ENCODE measurements at places on chromosomes 7 and 10. TPM values are rescaled to one million over a fixed set of nuclear protein-coding genes. Genes with fewer than 3 reads are reported as not detected.
A peak's percentile ranks its signal among the peaks of the same experiment; 100 is the strongest.

DNA sequence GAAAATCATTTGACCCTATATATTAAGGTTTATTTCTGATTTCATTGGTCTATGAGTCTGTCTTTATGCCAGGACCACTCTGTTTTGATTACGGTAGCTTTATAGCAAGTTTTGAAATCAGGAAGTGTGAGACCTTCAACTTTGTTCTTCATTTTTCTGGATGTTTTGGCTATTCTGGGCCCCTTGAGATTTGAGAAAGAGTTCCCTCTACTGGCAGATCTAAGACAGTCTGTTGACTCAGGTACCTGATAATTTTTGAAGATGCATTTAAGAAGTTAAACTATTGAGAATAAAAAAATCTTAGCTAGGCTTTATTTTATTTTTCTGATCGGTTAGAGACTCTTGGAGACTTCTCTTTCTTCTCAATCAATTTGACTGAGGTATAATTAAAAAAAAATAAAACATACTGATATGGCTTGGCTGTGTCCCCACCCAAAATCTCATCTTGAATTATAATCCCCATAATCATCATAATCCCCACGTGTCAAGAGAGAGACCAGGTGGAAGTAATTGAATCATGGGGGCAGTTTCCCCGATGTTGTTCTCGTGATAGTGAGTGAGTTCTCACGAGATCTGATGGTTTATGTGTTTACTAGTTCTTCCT lies 209.2 kb downstream of the SNX10 start:
- DNase-seq: no peak

DNA sequence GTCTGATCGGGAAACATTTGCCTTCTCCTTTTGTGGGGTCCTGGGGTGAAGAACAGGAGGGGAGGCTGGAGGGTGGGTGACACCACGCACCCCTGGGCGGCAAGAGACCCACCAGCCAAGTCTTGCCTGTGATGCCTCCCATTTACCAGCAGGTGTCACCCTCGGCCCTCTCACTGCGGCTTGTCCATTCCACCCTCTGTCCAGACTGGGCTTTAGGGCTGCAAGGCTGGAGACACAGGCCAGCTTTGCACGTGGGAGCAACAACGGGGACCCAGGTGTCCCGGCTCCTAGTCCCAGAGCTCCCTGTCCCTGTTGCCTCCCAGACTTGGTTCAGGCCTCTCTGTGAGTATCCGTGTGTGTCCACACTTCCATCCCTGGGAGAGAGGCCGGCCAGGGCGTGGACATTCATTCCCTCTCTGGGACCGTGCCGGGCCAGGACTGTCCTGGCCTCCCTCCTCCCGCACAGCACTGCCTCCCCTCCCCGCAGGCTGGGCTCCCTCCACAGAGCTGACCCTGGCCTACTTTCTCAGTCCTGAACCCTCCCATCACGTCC lies 36.2 kb upstream of the GTF2IRD1 start:
- peak; percentile 81 for DNase-seq

GRCh38 chr10:48813291-48813690 lies 126.3 kb downstream of the LRRC18 start:
- DNase-seq: no peak

- DNase-seq: no peak
Observed at GRCh38 chr7:14626076-14626475, 276.5 kb downstream of the DGKB start.

CCL24 gene
- total RNA-seq: 4.8 TPM

DNA sequence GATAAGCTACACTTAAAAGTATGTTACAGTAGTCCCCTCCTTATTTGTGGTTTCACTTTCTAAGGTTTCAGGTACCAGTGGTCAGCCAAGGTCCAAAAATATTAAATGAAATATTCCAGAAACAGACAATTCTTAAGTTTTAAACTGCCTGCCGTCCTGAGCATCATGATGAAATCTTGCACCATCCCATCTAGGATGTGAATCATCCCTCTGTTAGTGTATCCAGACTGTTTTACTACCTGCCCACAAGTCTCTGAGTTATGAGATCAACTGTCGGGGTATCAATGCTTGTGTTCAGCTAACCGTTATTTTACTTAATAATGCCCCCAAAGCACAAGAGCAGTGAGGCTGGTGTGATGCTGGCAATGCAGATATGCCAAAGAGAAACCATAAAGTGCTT lies 11.4 kb downstream of the KDM7A start:
- no peak for DNase-seq

ZNF775 gene
- 4.4 TPM for total RNA-seq

C10orf143 gene
- 3.4 TPM for total RNA-seq

- DNase-seq: no peak
Observed at GRCh38 chr7:87336136-87336535, 9.3 kb upstream of the CROT start.

HABP2 gene
- 3.6 TPM for total RNA-seq

GRCh38 chr10:7410862-7411670 lies at the start of gene SFMBT2:
Gene SFMBT2, minus strand, starts transcription at chr10:7411034. Its CDS starts 29,136 bp downstream, at chr10:7381898.
- DNase-seq: peak; percentile 83

MKI67 gene
- total RNA-seq: 2.1 TPM

All from upper lobe of right lung (tissue), 1 donor.